C1 segment of cervical spinal cord (tissue), 14 donors: ENCODE measurements at places on chromosomes 12 and 14.

DNA sequence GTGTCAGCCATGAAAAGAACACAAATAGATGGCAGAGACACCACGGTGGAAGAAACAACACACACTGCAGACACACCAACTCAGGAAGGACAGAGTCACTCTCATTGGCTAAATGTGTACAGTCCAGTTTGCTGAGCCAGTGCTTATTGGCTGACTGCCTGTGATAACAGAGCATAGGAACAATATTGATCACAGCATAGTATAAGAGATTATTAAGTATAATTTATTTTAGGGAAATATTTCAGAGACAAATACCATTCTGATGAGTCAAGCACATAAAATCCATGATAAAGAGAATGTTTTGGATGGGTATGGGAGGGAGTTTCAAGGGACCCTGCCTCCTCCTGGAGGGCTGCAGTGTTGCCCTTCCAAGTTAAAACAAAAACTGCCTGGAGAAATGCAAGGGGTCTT, 50.9 kb downstream of the BTG1 start:
- no peak for DNase-seq

- no peak for DNase-seq
These were observed 43.2 kb upstream of the BCL11B start for GRCh38 chr14:99315197-99315596.

DNA sequence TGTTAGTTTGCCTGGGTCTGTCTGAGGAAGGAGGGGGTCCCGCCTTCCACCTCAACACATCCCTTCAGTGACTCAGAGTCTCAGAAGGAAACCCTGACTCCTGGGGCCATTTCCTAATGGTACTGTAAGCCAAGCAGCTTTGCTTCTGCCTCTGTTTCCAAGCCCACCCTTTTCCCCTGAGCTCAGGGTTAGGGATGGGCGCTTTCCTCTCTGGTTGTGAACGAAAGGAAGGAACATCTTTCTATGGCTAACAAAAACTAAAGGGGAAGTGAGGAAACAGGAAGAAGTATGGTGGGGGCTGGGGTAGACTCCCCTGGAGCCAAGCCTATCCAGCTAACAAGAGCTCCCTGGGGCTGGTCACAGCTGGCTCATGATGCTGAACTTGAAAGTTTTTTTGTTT, 11.6 kb upstream of the UNC119B start:
- DNase-seq, result no peak

GRCh38 chr14:75260025-75260763, 18.4 kb upstream of the FOS start:
- no peak for DNase-seq

DNA sequence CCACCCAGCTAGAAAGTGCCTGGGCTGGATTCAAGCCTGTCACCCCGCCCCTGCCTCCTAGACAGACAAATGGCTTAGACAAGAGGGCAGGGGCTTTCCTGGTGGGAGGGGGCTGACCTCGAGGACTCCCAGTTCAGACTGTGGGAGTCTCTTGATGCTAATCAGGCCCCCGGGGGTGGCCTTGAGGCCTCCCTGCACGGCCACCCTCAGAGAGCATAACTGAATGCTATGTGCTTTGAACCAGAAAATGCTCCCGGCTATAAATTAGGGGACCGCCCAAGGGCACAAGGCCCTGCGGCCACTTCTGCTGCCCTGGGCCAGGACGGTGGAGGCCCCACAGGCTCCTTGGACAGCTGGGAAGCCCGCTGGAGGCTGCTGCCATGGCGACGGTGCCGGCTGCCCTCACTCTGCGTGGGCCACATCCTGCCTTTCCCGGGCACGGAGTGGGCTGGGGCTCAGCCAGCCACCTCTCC, 111.0 kb upstream of the NCOR2 start:
- DNase-seq, result no peak

- no peak for DNase-seq
These were observed 420.9 kb downstream of the C12orf50 start for GRCh38 chr12:87608321-87608720.

DNA sequence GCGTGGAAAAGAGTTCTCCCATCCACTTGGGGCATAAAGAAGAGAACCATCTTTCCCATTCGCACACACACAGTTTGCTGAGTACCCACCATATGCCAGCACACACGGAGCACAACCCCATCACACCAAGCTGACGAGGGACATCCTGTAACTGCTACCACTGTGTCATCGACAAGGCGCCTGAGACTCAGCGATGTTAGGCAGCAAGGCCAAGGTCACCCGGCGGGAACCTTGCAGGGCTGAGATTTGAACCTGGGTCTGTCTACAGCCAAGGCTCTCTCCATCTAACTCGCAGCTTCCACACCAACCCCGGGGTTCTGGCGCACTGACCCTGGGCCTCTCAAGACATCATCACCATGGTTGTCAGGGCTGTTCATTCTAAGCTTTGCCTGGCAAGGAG, 60.0 kb downstream of the CCDC85C start:
- DNase-seq, result no peak

- no peak for DNase-seq
These were observed 10.9 kb downstream of the RAP1B start for GRCh38 chr12:68621472-68622081.

- DNase-seq, result no peak
These were observed 86.6 kb downstream of the FOXN3 start for GRCh38 chr14:89330236-89331002.

- no peak for DNase-seq
These were observed 101.6 kb downstream of the SOX5 start for GRCh38 chr12:23847857-23848256.

DNA sequence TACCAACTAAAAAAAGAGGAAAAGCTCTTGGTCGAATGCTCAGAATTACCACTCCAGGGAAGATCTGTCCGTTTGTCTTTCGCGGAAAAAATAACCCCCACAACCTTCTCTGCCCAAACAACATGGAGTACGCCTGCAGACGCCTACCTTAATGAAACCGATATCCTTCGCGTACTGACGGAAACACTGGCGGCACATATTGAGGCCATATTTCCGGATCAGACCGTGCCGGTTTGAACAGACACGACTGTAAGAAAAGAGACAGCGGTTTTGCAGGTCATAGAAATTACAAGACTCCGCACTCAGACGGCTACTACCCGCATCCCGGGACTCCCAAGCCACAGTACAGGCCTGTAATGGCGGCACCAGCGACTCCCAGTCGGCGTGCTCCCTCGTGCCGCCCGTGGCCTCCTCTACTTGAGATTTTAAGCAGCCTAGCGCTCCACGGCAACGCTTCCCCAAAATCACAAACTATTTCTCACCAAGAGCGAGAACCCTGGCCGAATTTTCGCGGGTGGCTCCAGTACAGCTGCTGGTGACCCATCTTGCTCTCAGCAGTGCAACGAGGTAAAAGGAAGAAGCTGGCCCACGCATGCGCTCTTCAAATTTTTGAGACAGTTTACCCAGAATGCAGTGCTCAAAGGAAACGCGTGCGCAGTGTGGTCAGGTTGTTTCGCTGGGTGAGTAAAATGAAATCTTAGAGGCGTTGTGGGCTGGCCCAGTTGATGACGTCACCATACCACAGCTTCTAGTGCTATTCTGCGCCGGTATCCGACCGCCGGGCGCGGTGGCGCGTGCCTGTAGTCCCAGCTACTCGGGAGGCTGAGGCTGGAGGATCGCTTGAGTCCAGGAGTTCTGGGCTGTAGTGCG, at the start of gene RPS29:
RPS29 (minus strand) TSS at position 578 of the 870 bp plus-strand sequence; CDS start at position 544, 34 bp downstream.
- DNase-seq, result peak; percentile 97

- no peak for DNase-seq
These were observed 50.3 kb upstream of the SLC2A13 start for GRCh38 chr12:40156021-40156764.

GRCh38 chr12:39383114-39383513, 59.8 kb downstream of the KIF21A start:
- DNase-seq, result no peak

- DNase-seq, result no peak
These were observed 211.0 kb upstream of the NUDT4 start for GRCh38 chr12:93166541-93167307.

DNA sequence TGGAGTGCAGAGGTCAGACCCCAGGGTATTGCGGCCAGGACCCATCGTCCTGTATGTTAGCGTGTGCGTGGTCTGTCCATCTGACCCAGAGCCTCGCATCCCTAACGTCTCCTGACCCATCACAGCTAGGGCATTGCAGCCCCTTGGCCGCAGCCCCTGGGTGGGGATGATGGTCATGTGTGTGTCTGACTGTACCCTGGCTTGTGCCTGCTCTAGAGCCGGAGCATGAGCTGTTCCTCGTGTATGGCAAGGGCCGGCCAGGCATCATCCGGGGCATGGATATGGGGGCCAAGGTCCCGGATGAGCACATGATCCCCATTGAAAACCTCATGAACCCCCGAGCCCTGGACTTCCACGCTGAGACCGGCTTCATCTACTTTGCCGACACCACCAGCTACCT, 10.8 kb upstream of the LRP1-AS start:
- no peak for DNase-seq

- DNase-seq, result no peak
These were observed 3.1 kb downstream of the ENTPD5 start for GRCh38 chr14:74015963-74016362.

DNA sequence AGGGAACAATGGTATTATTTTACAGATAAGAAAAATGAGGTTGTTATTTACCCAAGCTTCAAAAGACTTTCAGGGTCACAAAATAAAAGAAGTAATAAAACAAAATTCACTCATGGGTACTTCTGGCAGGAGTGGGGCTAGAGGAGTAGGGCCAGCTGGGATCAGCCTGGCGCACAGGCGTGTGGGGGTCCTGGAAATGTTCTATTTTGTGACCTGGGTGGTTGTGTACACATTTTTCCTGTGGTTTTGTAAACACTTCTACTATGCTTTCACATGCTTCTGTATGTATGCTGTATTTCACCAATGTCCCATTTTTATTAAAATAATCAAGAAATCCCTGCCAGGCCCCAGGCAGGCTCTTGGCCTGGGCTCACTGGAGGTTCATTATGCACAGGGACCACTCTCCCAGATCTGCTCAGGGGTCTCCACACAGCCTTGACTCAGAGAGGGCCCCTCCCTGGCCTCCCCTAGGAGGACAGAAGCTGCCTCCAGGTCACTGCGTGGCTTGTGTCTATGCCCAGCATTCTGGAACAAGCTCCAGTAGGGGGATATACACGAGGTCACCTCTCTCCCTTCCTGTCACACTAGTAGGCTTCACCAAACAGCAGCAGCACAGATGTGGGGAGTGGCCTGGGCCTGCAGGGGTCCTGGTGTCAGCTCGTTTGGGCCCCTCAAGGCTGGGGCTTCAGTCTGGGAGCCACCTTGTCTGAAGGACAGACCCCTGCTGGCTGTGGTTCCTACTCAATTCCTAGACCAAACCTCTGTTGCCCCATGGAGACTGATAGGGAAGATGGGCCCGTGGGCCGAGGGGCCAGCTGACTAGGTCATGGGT, 37.8 kb downstream of the ANAPC7 start:
- DNase-seq, result no peak

DNA sequence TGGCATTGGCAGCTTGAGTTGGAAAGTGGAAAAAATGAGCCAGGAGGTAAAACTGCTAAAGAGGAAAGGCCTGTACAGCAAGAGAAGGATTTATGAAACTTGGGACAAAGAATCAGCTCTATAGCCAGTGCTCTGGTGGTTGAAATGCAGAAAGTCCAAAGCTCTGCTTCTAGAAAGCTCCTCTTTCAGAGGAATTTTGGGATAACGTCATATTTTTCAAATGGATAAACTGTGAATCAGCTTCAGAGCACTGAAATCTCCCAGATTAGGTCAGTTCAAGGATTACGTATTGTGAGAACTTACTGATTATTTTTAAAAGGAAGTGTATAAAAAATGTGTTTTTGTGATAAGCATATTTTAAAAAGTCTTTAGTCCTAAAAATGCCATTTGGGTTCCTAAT, 203.1 kb upstream of the CNOT2 start:
- DNase-seq, result no peak

DNA sequence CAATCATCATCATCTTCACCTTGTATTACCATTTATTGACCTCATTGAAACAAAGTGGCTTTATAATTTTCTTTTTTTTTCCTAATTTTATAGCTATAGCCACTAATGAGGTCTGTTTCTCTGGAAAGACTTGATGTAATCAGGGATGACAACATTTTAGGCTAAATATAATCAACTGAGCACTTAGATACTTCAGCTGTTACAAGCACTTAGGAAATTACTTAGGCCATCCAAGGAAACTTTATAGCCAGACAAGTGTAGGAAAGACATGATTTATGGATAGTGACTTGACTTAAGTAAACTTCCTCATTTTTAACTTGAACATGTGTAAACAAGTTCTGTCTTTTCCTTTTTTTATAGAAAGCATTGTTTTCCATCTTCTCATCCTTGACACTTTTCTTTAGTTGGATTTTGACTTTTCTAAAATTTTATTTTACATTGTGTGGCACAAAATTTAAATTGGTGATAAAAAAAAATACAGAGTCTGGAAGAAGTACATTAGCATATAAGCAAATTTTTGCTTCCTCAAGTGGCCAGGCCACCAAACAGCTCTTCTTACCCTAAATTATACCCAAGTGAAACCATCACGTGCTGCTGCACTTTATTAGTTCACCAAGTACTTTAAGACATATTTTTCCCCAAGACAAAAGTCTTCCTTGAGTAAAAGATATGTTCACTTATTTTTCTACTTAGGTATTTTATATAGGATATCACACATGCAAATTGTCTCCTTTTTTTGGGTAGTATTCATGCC, 15.1 kb downstream of the CPNE8 start:
- DNase-seq, result no peak

GRCh38 chr12:121355818-121356217, 3.6 kb upstream of the ANAPC5 start:
- DNase-seq, result no peak

- DNase-seq, result no peak
These were observed 91.2 kb downstream of the SLC25A21 start for GRCh38 chr14:37081218-37081617.

DNA sequence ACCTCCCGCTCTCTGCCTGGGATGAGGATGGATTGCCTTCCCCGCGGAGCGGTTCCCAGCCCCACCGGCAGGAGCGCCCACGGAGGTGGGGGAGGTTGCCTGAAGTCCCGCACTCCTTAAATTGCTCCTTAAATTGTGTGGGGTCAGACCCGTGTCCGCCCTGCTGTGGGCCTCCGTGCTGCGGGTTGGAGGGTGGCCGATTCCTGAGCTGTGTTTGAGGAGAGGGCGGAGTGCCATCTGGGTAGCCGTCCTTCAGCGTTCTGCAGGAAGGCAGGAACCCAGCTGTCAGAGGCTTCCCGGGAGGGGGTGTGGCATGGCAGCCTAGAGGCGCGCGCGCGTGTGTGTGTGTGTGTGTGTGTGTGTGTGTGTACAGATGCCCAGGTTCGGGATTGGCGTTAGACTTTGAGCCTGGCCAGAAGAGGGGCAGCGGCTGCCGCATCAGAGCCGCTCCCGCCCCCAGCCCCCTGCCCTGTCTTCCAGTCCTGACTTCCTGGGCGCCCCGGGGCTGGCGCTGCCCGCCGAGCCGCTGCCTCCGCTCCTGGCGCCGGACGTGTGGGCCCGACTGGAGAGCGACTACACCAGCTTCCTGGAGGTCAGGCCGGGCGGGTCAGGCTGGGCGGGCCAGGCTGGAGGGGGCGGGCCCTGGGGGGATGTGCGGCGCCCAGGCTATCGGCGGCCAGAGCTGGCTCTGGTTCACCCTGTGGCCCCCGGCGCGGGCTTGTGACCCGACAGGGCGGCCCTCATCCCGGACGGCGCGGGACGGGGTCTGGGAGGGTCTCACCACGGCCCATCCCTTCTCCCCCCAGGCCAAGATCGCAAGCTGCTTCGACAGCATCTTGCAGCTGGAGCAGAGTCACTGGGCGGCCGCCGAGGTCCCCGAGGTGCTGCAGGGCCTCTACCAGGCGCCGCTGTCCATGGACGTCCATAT, 9.2 kb downstream of the EXOC3L4 start:
- no peak for DNase-seq
